Smooth muscle cell of bladder (primary cell): ENCODE measurements at places on chromosomes 7 and 10. TPM values are rescaled to one million over a fixed set of nuclear protein-coding genes. Genes with fewer than 3 reads are reported as not detected.

The VKORC1L1 gene
- total RNA-seq, result 9.0 and 12.6 TPM in 2 replicates

The CALHM1 gene
- not detected in 2 replicates for total RNA-seq

The VIPR2 gene
- 0.85 and 0.92 TPM in 2 replicates for total RNA-seq

The PYROXD2 gene
- 14.5 and 29.5 TPM in 2 replicates for total RNA-seq

The CYP3A7 gene
- 0.14 and 0.46 TPM in 2 replicates for total RNA-seq

The BLVRA gene
- total RNA-seq, result 39.0 and 47.0 TPM in 2 replicates
